ENCODE measurements at places on chromosomes 2 and 18. TPM values are rescaled to one million over a fixed set of nuclear protein-coding genes. Genes with fewer than 3 reads are reported as not detected.

Gene NETO1
- not detected for total RNA-seq

Gene IL1A
- total RNA-seq = 0.90 TPM

- no peak for DNase-seq
Measured at GRCh38 chr2:1606421-1607235, 137.7 kb downstream of the PXDN start.

GRCh38 chr2:217951521-217952247 lies 51.1 kb downstream of the TNS1 start:
- DNase-seq = no peak

- no peak for DNase-seq
Measured at GRCh38 chr18:56479841-56480240, 158.6 kb downstream of the TXNL1 start.

Gene PRKAG3
- 0.41 TPM for total RNA-seq

GRCh38 chr18:48455555-48456478 lies 46.6 kb upstream of the ZBTB7C start:
- DNase-seq = peak; percentile 85

Gene HRH4
- total RNA-seq = under 0.01 TPM

DNA sequence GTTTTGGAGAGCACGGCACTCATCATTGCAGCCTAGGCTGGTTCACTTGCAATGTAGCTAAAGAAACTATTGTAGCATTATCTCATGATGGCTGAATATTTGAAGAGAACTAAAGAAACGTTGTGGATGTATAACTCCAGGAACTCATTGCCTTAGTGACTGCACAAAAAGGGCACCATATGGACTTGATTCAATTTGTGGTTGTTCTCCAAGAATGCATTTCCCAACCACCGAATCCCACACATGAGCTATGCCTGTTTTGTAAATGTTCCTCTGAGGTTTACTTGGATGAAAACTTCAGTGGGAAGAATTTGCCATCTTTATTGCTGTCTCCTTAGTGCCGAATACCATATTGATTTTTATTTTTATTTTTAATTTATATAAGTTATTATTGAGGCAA lies 43.5 kb downstream of the DOK6 start:
- DNase-seq = peak; percentile 0

DNA sequence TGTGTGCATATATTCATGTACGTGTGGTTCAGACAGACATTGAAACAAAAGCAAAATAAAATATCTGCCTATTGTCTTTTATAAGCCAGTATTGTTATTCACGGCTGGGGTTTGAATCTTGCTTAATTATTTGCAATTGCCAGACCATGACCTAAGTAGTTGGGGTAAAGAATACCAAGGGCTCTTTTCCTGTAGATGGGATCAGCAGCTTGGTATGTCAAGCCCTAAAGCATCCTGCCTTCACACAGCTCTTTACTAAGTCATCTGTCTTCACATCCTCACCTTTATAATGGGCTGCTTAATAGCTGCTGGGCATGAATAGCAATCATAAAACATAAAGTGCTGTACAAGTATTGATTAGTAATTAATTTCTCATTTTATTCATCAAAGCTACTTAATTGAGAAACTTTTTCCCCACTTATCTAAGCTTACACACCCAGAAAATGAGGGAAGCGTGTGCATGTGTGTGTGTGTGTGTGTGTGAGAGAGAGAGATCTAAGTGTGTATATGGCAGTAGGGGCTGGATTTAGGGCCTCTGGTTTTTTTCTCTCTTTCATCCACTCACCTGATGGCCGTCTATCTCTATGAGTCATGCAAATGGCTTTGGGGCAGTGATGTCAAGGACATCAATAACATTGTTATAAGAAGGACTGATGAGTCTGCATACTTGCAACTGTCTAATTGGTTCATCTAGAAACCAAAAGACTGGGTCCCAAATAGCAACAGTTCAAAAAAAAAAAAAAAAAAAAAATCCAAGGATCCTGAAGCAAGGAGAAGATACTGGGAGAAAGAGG lies 244.1 kb upstream of the TNP1 start:
- peak; percentile 43 for DNase-seq

- no peak for DNase-seq
Measured at GRCh38 chr2:120473522-120474271, 127.8 kb downstream of the INHBB start.

DNA sequence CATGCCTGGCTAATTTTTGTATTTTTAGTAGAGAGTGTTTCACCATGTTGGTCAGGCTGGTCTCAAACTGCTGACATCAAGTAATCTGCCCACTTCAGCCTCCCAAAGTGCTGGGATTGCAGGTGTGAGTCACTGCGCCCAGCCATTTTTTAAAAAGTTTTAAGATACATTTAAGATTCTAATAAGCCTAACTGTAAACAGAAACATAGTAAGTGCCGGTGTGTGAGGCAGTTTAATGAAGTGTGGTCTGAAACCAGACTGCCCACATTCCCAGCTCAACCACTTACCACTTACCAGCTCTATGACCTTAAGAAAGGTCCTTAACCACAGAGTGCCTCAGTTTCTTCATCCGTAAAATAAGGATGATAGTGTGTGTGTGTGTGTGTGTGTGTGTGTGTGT lies 42.4 kb downstream of the TMEM237 start:
- no peak for DNase-seq

Gene ANKRD30BL
- total RNA-seq = 0.16 TPM

Gene DSG3
- 0.16 TPM for total RNA-seq

DNA sequence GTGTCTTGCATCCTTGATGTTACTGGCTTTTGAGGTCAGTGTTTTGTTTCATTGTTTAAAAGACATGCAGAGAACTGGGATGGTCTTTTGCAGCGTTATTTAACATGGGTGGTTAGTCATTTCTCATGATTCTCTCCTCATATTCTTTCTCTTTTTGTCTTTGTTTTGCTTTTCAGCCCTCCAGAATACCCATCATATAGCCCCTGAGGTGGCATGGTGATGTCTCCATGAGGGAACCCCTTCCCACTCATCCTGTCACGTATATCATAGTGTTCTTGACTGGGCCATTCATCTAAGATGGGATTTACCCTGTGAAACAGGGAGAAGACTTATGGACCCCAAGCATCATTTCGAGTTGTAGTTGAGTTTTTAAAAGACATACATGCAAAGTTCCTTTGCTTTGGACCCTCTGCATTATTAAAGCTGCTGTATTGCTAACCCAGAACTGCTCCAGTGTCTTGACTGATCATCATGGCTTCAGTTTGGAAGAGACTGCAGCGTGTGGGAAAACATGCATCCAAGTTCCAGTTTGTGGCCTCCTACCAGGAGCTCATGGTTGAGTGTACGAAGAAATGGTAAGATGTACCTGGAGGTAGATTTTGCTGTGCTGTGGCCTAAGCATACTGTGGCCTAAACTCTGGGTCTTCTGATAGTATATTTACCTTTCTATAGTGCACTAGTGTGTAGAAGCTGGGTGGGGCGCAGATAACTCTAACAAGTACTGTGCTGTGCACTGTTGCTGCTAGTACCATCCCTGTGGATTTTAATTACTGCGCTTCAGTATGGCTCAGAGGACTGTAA lies 1.4 kb downstream of the EHBP1 start:
- peak; percentile 29 for DNase-seq

Gene SCN3A
- 3.1 TPM for total RNA-seq

DNA sequence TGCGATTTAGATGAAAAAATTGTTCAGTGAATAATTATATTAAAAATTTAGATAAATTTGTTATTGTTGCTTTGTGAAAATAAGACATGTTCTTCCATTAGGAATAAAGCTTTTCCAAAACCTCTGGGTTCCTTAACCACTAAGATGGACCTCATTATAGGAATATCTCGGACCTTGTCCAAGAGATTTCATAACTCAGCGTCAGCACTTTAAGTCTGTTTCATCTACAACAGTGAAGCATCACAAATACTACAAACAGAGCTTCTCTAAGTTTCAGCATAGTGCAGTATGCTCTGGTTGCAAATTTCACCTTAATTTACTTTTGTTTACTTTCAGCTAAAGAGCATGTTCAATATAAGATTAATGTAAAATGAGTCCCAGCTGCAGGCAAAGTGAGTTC lies 150.3 kb downstream of the UBE2E3 start:
- DNase-seq = peak; percentile 34

- DNase-seq = peak; percentile 72
Measured at GRCh38 chr18:43571078-43571689, 293.9 kb upstream of the SYT4 start.

DNA sequence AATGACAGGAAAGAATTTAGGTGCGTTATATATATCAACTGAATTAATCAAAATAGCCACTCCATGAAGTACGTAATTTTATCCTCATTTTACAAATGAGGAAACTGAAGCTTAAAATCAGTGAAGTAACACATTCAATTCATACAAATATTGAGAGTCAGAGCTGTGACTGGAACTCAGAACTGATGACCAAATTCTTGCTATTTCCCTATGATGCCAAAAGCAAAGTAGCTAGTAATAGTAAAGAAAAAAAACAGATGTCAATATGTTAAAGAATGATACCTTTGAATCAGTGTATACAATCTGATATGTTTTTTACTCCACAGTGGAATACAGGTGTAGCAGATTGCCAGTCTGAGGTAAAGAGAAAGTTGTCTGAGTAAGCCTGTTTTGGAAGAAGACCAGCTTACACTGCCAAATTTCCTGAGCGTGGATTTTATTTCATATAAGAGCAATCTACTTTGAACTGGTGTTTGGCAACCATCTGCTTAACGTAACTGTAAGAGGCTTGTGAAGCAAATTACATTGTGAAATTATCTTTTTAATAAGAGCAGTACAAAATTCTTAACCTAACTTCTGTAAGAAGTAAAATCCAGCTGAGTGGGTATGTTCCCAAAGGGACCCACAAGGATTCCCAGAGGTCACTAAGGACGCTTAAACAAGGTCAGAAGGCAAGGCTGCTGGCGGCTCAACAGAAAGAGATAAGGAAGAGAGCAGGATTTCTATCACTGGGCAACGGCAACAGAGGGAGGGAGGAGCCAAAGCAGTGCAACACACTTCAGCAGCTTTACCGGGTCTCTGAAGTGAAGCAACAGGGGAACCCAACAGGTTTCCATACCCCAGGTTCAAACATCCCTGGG lies 85.6 kb downstream of the IKZF2 start:
- peak; percentile 70 for DNase-seq

Gene RNMT
- total RNA-seq = 30.0 TPM

DNA sequence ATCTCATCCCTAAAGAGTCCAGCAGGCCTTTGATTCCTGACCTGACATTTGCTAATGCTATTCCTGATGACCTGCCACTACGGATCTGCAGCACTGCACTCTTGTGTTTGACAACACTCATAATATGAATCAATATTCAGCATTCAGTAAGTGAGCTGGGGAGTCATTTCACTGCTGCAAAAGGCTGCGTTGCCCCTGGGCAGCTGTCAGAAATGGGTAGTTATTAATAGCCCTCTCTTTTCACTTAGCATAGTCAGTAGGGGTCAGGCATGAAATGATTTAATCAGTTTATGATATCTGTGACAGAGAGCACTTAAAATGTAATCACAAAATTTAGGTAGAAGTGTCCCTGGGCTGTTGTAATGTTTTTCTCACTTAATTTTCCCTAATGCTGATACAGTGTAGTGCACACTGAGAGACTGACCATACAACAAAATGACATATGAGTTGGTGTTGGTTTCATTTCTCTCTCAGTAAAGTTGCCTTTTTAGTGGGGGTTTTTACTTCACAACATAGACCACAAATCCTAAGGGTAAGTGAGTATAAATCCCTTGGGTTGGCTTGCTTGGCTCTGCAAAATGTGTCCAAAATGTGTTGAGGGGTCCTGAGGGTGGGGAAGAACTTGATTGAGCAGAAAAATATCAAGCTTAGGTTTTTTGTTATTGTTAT lies 184.8 kb downstream of the CAMKMT start:
- DNase-seq = no peak

DNA sequence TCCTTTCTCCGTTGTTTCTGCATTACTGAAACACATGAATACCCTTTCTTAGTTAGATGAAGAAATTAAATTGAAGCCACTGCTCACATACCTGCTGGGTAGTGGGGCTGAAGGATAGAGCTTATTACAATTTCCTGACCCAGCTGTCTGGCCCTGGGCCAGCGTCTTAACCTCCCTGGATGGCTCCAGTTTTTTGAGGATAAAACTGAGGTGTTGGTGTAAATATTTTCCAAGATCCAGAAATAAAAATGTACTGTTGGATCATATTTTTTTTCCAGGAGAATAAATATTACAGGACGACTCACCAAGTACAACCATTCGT lies 3.5 kb downstream of the RNF144A start:
- DNase-seq = no peak

- DNase-seq = no peak
Measured at GRCh38 chr2:191488135-191488534, 189.8 kb upstream of the NABP1 start.

GRCh38 chr2:102342888-102343287 lies 12.7 kb upstream of the IL18R1 start:
- peak; percentile 70 for DNase-seq

- DNase-seq = no peak
Measured at GRCh38 chr2:213021971-213022899, 129.2 kb downstream of the IKZF2 start.

DNA sequence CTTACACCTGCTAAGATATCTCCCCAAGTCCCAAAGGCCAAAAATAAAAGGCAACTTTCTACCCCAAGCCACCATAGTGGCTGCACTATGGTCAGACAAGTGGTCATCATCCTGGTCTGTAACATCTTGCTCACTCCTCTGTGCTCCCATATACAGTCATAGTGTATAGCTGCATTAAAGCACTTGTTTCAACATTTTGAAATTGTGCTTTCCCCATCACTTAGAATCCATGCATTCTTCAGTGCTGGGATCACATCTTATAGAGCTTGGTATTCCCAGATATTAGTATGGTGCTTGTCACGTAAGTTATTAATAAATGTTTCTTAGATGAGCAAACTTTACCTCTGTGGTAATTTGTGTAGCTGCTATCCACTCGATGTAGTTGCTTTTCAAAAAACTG lies 40.4 kb upstream of the CDC42EP3 start:
- DNase-seq = peak; percentile 53

Gene HOXD13
- not detected for total RNA-seq

- no peak for DNase-seq
Measured at GRCh38 chr2:43233218-43234212, 7.1 kb upstream of the ZFP36L2 start.

GRCh38 chr18:51044928-51045585 lies 15.0 kb downstream of the SMAD4 start:
- no peak for DNase-seq

DNA sequence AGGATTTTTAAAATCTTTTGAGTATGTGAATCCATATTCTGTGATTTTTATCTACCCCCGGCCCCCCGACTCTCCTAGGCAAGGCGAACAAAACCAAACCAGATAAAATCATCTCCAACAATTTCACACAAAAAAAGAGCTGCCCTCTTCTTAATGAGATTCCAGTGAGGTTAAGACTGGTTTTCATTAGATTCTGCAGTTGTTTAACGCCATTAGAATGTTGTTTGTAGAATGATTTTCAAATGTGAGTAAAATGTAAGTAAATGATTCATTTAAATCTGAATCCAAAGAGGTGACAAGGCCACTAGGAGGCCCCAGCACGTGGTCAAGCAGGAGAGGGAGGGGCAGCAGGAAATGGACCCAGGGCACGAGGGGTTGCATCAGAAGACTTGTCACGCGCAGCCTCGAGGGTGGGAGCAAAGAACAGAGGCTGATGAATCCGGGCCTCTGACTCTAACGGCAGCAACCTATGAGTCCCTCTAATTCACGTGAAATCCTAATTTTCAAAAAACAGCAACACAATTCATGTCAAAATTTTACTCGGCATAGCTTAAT lies 24.3 kb upstream of the KLHL29 start:
- no peak for DNase-seq

- no peak for DNase-seq
Measured at GRCh38 chr2:123720760-123721159, 304.3 kb upstream of the CNTNAP5 start.

Gene INPP5D
- total RNA-seq = 0.98 TPM

Gene SLC5A7
- not detected for total RNA-seq
